Femur (tissue), 1 donor: ENCODE measurements at places on chromosomes 3 and 15.

- no peak for DNase-seq
These were observed 62.5 kb downstream of the CDAN1 start for GRCh38 chr15:42674472-42674871.

GRCh38 chr3:73255609-73256029 lies 194.2 kb downstream of the EBLN2 start:
- DNase-seq, result no peak

DNA sequence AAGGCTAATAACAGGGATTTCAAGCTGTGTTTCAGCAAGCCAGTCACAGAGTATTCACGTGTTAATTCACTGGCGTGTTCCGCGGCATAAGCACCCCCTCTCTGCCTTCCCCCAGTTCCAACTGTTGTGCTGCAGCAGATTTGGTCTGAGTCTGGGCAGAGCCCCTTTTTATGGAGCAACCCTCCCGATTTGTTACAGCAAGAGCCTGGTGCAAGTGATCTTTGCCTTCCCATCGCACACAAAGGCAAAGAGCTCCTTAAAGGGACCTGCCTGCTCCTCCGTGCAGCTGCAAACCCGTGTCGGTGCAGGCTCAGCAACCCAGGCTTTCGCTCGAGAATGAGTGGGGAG lies 170.5 kb downstream of the KCNAB1 start:
- DNase-seq, result no peak

GRCh38 chr3:31668242-31668641 lies 135.5 kb downstream of the STT3B start:
- no peak for DNase-seq

DNA sequence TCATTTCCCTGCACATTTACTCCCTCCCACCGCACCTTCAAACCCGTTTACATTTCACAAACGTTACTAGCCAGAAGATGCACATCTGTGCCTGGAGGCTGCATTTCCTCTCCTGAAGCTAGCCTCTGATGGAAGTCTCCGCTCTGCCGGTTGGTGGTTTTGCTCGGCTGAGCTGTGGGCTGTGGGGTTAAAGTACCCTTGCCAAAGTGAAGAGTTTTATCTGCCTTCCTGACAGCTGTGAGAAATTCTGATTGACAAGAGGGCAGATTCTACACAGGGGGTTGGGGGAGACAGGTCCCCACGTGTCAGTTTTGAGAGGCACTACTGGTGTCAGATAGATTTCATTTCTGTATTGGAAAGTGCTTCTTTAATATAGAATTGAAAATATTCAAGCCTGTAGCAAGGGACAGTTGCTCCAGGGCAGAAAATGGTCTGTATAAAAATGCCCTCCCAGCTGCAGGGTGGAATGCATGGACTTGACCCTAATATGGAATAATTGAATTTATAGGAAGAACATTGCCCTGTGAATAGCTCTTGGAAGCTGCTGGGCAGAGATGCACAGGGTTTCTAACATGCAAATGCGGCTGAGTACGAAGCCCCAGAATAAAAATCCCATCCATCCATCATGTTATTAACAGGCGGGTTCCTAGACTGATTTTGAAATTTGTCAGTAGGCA lies 201.1 kb upstream of the RGMA start:
- no peak for DNase-seq

GRCh38 chr3:35522450-35522849 lies 116.9 kb upstream of the ARPP21 start:
- no peak for DNase-seq

GRCh38 chr15:57281321-57281720 lies 95.0 kb upstream of the CGNL1 start:
- no peak for DNase-seq

- DNase-seq, result no peak
These were observed 748.7 kb upstream of the CFAP20DC start for GRCh38 chr3:59798372-59799086.

DNA sequence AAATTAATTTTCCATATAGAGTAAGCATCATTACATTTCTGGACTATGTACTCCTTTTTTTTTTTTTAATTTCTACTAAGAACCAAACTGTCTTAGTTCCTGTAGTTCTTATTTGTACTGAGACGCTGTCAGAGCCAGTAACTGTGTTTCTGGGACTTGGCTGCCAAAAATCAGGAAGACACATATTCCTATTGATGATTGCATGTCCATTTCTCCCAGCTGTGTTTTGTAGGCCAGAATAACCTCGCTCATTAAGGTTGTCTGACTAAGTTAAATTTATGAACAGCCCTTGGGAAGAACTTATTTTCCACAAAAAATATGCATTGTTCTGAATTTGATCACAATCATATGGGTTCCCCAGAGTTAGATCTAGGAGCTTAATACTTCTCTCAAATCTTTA lies 29.5 kb downstream of the PLSCR5 start:
- DNase-seq, result no peak

- DNase-seq, result no peak
These were observed 46.1 kb downstream of the EFCAB12 start for GRCh38 chr3:129382366-129382765.

- no peak for DNase-seq
These were observed 250.4 kb downstream of the TJP1 start for GRCh38 chr15:29571792-29572431.

DNA sequence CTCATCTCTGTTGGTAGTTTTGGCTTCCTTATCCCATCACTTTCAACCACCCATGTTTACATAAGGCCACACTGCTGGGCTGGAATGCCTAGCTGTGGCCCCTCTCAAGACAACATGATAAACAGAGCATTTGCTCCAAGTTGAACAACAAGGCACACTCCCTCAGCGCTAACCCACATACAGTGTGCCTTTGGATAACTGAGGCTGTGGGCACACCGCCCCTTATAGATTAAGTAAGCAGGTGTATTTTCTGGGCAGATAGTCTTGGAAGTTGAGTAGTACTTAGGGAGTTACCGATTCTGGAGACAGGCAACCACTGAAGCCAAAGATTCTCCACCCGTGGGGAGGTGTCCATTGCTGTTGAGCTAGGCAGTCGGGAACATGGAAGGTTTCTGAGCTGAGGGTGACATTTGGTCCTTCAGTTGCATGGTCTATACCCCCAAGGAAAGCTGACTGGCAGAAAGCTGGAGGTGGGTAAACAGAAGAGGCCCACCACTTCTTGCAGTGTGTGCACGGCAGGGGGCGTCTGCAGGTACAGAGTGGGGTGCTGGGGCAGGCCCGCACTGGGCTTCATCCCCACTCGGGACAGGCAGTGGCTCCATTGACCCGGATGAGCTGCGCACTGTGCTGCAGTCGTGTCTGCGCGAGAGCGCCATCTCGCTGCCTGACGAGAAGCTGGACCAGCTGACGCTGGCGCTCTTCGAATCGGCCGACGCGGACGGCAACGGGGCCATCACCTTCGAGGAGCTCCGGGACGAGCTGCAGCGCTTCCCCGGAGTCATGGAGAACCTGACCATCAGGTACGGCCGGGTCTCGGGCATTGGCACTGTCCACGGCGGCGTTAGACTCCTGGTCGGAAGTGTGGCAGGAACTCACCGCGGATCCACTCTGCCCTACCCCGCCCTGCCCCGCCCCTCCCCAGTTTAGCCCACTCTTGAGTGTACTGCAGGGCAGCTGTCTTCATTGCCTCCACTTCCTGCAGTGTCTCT lies 16.8 kb downstream of the NOX5 start:
- DNase-seq, result peak; percentile 40

GRCh38 chr15:81088470-81089013 lies 45.5 kb upstream of the CFAP161 start:
- no peak for DNase-seq

GRCh38 chr3:80521081-80521480 lies 753.3 kb upstream of the ROBO1 start:
- DNase-seq, result no peak

- no peak for DNase-seq
These were observed 61.3 kb downstream of the ZDHHC19 start for GRCh38 chr3:196149831-196150301.

GRCh38 chr3:10552631-10552943 lies 47.2 kb upstream of the ATP2B2 start:
- no peak for DNase-seq

DNA sequence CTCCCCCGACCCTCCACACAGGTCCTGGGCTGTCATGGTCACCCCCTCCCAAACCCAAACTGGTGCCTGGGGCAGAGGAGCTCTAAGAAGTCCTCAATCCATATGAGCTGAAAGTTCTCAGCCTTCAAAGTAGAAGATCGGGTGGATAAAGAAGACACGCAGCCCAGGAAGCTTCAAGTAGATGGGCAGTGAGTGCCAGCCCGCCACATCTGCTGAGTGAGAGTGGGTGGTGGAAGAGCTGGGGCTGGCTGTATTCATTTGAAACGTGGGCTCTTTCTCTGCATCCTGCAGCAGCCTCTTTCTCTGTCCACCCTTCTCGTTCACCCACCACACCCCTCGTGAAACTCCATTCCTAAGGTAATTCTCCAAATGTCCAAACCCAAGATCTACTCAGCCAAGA lies 363.8 kb upstream of the ICE2 start:
- no peak for DNase-seq

- no peak for DNase-seq
These were observed 40.3 kb downstream of the CTNNB1 start for GRCh38 chr3:41239587-41239986.

DNA sequence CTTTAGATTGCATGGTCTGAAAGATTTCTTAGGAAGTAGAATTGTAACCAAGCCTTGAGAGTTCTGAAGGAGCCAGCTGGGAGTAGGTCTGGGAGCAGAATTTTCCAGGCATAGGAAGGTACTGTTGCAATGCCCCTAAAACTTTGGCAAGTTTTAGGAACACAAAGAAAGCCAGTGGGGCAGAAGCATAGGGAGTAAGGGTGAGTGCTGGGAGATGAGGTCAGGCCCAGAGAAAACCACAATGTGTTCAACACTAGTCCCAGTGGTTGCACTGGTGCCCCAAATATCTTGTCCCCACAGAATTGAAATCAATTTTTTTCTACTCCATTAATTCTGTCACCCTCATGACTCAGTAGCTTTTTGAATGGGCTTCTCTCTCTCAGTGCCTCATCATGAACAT lies 120.7 kb upstream of the GALNT15 start:
- no peak for DNase-seq

DNA sequence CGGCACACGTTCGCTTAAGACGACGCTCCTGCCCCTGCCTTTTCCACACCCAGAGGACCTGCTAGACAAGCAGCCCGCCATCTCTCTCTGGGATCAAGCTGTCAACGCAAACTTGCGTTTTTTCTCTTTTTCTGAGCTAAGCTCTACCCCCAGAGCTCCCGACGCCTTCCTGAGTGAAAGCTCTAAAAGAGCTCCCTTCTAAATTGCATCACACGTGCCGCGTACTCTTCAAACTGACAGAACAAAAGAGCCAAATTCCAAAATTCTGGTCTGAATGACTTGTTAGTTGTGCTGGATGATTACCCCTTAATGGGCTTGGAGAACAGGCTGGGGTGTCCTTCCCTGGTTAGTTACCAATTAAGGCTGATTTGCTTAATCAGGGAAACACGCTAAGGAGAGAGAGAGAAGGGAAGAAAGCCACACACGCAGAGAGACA lies 81.2 kb downstream of the MDFIC2 start:
- DNase-seq, result no peak

DNA sequence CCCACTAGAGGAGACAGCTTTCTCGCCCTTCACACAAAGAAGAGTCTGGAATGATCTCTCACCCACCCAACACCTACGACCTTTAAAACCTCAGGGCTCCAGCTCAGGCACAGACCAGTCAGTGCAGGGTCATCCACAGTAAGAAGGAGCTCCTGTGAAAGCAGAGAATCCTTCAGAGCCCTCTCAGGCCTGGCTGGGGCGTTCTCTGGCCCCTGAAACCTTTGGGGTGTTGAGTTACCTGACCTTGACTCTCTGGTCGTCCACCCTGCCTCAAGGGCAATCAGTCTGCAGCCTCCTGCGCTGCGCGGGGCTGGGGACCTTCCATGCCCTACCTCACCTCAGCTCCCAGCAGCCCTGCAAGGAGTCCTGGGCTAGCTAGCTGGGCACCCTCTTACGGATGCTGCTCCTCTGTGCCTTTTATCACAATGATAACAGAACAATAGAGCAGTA lies 106.2 kb downstream of the ADCY5 start:
- no peak for DNase-seq

- DNase-seq, result no peak
These were observed 107.5 kb downstream of the CHCHD6 start for GRCh38 chr3:126811530-126811929.

GRCh38 chr3:17181413-17181907 lies 296.7 kb downstream of the PLCL2 start:
- DNase-seq, result no peak

- DNase-seq, result no peak
These were observed 20.3 kb downstream of the GYG1 start for GRCh38 chr3:149011676-149012075.

DNA sequence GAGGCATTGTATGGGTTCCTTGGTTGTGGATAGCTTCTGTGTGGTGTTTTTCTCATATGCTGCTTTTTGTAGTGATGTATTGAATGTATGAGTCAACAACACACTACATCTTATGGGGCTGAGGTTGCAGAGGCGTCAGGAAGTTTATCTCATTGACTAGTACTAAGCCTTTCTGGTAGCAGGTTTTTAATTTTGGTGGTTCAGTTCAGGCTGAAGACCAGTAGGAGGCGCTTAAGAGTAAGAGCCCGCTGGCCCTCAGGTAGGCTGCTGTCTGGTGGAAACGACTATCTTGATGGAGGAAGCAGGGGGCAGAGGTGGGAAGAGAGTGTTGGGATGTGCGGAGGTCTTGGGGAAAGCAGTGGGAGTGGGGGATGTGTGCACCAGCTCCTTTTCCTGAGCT lies 62.4 kb downstream of the RTP4 start:
- no peak for DNase-seq

GRCh38 chr15:101018450-101018849 lies 99.3 kb downstream of the LRRK1 start:
- peak; percentile 13 for DNase-seq
